H7 (cell line): ENCODE measurements at places on chromosomes 2 and 18.

DNA sequence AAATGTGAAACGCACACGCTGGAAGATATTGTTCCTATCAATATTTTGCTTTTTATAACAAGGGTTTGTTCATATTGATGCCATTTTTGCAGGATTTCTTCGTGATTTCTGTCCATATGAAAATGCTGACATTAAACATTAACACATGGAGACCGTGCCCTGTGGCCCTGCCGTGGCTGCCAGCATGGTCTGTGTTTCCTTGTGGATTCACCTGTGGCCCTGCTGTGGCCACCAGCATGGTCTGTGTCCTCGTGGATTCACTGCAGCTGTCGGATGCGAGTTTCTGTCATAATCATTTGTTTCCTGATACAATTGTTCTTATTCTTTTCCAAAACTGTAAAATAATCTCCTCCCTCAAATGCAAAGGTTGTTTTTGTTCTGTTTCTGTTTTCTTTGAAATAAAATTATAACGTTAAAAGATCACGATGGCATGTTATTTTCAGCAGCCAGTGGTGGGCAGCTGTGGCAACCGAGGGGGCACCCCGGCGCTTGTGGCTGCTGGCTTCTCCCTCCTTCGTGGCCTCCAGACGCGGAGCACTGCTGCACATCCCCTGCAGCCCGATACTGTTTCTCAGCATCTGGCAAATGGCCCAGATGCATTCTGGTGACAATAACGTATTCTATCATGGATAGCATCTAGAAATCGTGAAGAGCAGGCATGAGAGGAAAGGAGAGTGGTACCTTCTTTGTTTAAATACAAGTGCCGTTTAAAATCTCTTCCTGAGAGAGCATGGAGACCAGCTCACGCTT lies 143.5 kb downstream of the PTGR3 start:
- no peak for DNase-seq

- DNase-seq: peak; percentile 29
These were observed 53.9 kb upstream of the CYTIP start for GRCh38 chr2:157497638-157498314.

GRCh38 chr2:53768242-53768542 lies 588 bp downstream of the CHAC2 start:
- DNase-seq: no peak

GRCh38 chr2:199055336-199055735 lies 402.4 kb downstream of the SATB2 start:
- no peak for DNase-seq

- no peak for DNase-seq
These were observed 35.5 kb downstream of the ZNF532 start for GRCh38 chr18:58900015-58900649.

- no peak for DNase-seq
These were observed 25.1 kb downstream of the CDK15 start for GRCh38 chr2:201831469-201831868.

DNA sequence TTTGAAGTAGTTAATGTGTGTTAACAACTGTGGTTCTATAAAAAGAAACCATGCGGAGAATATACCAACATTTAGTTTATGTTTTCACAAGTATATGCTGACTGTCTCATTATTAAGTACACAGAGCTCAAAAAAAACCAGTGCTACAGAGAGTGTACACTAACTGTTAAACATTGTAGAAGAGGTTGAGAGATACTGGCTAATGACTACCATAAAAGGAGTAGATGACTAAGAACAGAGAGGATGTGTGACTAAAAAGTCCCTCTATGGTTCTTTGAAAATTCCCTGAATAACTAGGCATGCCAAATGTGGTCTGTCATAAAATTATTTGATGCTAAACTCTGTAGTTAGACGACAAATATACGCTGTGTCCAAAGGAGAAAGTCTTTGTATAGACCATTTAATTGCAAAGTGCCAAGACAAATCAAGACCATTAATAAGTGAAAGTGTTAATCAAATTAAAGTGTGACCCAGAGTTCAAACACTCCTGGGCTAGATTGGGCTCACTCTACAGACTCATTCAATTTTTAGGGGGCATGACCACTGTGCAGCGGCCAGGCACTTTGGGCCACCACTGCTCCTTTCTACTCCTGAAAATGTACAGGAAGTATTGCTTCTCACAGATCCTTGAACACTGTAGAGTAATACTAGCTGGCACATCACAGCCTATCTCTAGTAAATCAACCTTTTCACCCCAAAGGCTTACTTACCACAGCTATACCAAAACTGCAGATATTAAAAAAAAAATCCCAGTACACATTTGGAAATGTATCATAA lies 45.1 kb upstream of the SERTAD2 start:
- no peak for DNase-seq

DNA sequence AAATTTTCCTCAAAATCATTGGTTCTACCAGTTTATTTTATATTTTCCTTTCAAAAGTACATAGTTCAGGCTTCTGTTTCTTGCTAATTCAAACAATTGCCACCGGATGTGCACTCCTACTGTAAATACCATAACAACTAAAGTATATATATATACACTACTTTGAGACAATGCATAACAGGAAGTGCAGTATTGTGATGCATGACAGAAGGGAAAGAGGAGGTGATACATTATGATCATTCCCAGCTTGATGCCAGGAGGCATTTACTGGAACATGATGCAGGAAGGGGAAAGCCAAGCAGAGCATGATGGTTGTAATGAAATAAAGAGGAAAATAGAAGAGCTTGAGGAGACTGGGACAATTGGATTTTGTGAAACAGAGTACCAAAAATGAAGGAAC lies 215.2 kb upstream of the NT5C1B start:
- DNase-seq: no peak

GRCh38 chr2:32678825-32679224 lies 51.0 kb downstream of the TTC27 start:
- DNase-seq: no peak
